ENCODE measurements at places on chromosomes 4 and X.

GRCh38 chr4:144489831-144490230 lies 156.1 kb upstream of the HHIP start:
- DNase-seq = no peak
- no peaks in the 10 kb centered on the region for H3K36me3 ChIP-seq
- H3K27ac ChIP-seq = no peak overlapping the region
- H3K4me3 ChIP-seq = no peak overlapping the region

DNA sequence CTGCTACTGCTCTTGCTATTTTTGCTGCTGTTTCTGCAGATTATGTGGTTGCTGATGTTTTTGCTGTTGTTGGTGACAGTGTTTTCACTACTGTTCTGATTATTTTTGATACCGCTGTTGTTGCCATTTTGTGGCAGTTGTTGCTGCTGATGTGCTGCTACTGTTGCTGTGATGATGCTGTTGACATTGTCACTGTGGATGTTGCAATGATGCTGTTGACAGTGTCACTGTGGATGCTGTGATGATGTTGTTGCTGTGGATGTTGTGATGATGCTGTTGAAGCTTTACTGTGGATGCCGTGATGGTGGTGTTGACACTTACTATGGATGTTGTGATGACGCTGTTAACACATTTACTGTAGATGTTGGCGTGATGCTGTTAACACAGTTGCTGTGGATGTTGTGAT lies 180.3 kb downstream of the EVC2 start:
- no peak for DNase-seq
- no peak overlapping the region for H3K4me3 ChIP-seq
- no peaks in the 10 kb centered on the region for H3K36me3 ChIP-seq
- no peaks in the 10 kb centered on the region for H3K27me3 ChIP-seq
- no peak overlapping the region for H3K27ac ChIP-seq

GRCh38 chr4:182835006-182835740 lies 82.0 kb downstream of the DCTD start:
- H3K27me3 ChIP-seq = peaks cover 18% of the 10 kb centered on the region
- H3K4me1 ChIP-seq = peaks cover 2% of the 10 kb centered on the region
- no peak overlapping the region for H3K4me3 ChIP-seq
- no peaks in the 10 kb centered on the region for H3K36me3 ChIP-seq

DNA sequence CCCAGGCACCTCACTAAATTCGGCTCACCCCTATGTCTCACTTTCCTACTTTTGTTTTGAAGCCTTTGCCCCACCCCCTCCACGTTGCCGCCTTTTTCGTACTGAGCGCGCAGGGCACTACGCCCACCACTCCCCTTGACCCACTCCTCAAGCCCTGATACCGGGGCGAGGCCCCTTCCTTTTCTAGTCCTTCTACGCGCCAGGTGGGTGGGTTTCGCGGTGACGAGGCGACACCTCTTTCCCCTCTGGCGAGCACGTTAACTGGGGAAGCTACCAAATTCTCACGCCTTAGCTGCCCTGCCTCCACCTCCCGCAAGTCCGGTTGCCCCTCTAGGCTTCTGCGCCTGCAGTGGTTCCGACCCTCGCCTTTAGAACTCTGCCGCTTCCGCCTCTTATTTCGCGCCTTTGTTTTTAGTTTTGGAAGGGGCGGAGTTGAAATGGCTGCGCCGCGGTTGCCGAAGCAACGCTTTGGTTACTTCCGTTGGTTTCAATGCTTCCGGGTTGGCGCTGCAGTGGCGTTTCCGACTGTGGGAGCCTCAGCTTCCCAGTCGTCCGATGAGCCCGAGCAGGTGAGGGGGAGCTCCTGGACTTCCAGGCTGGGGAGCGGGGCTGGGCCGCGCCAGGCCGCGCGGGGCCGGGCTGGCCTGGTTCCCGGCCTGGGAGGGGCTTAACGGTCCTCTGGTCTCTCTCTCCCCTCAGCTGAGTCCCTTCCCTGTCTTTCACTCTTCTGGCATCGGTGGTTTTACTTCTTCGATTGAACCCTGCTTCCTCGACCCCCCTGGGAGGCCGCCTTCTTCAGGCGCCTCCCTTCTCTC lies at the start of gene SLC25A14:
SLC25A14 (plus strand) TSS at position 512 of the 815 bp plus-strand sequence. CDS start 360 bp downstream, outside the sequence.
- DNase-seq = peak; percentile 70
- H3K4me1 ChIP-seq = peaks cover 18% of the 10 kb centered on the region
- peak within 1 kb of the TSS; percentile 94 for H3K4me3 ChIP-seq
- no peaks in the 10 kb centered on the region for H3K27me3 ChIP-seq
- H3K36me3 ChIP-seq = no peaks in the 10 kb centered on the region

GRCh38 chr4:146098397-146098796 lies 77.1 kb upstream of the LSM6 start:
- H3K27me3 ChIP-seq = peaks cover 8% of the 10 kb centered on the region
- DNase-seq = no peak
- no peaks in the 10 kb centered on the region for H3K36me3 ChIP-seq
- H3K4me3 ChIP-seq = no peak overlapping the region

- H3K36me3 ChIP-seq = no peaks in the 10 kb centered on the region
- no peaks in the 10 kb centered on the region for H3K4me1 ChIP-seq
- no peak for DNase-seq
- peaks cover 12% of the 10 kb centered on the region for H3K27me3 ChIP-seq
These were observed 21.0 kb upstream of the EFNB1 start for GRCh38 chrX:68807818-68808217.

DNA sequence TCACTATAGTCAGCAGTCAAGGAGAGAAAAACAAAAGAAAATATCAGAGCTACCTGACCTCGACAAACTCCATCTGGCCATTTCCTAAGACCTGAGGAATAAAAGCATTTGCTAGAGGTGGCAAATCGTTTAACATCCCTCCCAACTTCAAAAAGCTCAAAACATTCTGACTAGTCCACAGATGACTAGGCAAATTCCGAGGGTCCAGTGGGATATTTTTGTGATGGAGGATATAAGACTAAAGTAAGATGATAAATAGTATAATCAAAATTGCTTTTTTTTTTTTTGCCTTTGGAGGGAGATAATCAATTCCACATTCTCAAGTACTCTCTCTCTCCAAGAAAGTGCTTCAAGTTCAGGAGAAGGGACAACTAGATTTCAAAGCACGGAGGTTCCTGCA lies 119.1 kb upstream of the ETNPPL start:
- DNase-seq = no peak
- no peak overlapping the region for H3K4me3 ChIP-seq
- H3K27ac ChIP-seq = no peak overlapping the region
- H3K27me3 ChIP-seq = no peaks in the 10 kb centered on the region
- H3K36me3 ChIP-seq = no peaks in the 10 kb centered on the region

GRCh38 chrX:134679644-134680043 lies 21.4 kb upstream of the PLAC1 start:
- no peaks in the 10 kb centered on the region for H3K27me3 ChIP-seq
- no peak for DNase-seq
- no peak overlapping the region for H3K4me3 ChIP-seq
- no peak overlapping the region for H3K27ac ChIP-seq

GRCh38 chr4:122625156-122625555 lies 4.3 kb upstream of the IL21 start:
- peaks cover 3% of the 10 kb centered on the region for H3K27me3 ChIP-seq
- no peak overlapping the region for H3K27ac ChIP-seq
- H3K4me1 ChIP-seq = peaks cover 12% of the 10 kb centered on the region
- no peaks in the 10 kb centered on the region for H3K36me3 ChIP-seq
- H3K4me3 ChIP-seq = no peak overlapping the region

GRCh38 chr4:123353656-123354055 lies 42.9 kb upstream of the SPRY1 start:
- H3K36me3 ChIP-seq = no peaks in the 10 kb centered on the region
- peaks cover 12% of the 10 kb centered on the region for H3K27me3 ChIP-seq
- DNase-seq = no peak

- H3K36me3 ChIP-seq = peaks cover 45% of the 10 kb centered on the region
- peak overlapping the region; percentile 95 for H3K27ac ChIP-seq
- DNase-seq = no peak
- no peaks in the 10 kb centered on the region for H3K27me3 ChIP-seq
- peaks cover 49% of the 10 kb centered on the region for H3K4me1 ChIP-seq
These were observed 1.4 kb downstream of the CXCR3 start for GRCh38 chrX:71616672-71617529.

DNA sequence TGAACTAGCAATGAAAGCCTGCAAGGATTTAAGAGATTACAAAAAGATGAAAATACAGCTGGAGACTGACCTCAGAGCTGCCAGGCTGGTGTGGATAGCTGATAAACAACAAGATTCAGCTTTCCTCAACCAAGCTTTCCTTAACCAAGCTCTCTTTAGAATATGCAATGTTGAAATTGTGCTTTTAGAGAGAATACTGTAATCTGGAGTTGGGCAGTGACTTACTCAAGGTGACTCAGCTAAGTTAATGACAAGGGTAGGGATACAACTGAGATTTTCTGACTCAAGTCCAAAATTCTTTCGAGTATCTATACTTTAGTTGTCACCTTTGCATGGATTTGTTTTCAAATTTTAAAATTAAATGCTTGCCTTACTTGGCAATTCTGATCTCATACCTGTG lies 98.0 kb downstream of the AMMECR1 start:
- H3K36me3 ChIP-seq = peaks cover 4% of the 10 kb centered on the region
- peaks cover 8% of the 10 kb centered on the region for H3K4me1 ChIP-seq
- no peaks in the 10 kb centered on the region for H3K27me3 ChIP-seq
- no peak for DNase-seq
- no peak overlapping the region for H3K4me3 ChIP-seq
- no peak overlapping the region for H3K27ac ChIP-seq

- H3K4me3 ChIP-seq = no peak overlapping the region
- no peaks in the 10 kb centered on the region for H3K27me3 ChIP-seq
- no peak overlapping the region for H3K27ac ChIP-seq
- H3K4me1 ChIP-seq = no peaks in the 10 kb centered on the region
- no peak for DNase-seq
These were observed 890.4 kb downstream of the SH3BGRL start for GRCh38 chrX:82092307-82092706.

DNA sequence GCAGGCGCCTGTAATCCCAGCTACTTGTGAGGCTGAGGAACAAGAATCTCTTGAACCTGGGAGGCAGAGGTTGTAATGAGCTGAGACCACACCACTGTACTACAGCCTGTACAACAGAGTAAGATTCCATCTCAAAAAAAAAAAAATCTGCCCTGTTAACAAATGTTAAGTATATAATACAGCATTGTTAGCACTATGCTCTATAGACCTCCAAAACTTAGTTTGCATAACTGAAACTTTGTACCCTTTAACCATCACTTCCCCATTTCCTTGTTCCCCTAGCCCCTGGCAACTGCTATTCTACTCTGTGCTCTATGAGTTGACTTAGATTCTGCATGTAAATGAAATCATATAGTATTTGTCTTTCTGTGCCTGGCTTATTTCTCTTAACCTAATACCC lies 76.7 kb downstream of the TAB3 start:
- H3K4me3 ChIP-seq = no peak overlapping the region
- no peak for DNase-seq
- H3K27ac ChIP-seq = no peak overlapping the region
- no peaks in the 10 kb centered on the region for H3K4me1 ChIP-seq
- H3K27me3 ChIP-seq = no peaks in the 10 kb centered on the region

DNA sequence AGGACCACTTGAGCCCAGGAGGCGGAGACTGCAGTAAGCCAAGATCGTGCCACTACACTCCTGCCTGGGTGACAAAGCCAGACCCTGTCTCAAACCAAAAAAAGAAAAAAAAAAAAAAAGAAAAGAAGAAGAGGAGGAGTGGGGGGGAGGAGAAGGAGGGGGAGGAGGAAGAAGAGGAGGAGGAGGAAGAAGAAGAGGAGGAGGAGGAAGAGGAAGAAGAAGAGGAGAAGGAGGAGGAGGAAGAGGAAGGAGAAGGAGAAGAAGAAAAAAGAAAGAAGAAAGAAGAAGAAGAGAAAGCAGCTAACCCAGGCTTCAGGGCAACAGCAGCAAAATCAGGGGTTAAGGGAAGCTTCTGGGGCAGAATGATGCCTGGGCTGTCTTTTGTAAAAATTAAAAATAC lies 27.5 kb downstream of the VMA21 start:
- DNase-seq = no peak
- H3K36me3 ChIP-seq = no peaks in the 10 kb centered on the region
- no peaks in the 10 kb centered on the region for H3K4me1 ChIP-seq
- no peak overlapping the region for H3K4me3 ChIP-seq

- peaks cover 3% of the 10 kb centered on the region for H3K27me3 ChIP-seq
- H3K4me1 ChIP-seq = peaks cover 7% of the 10 kb centered on the region
- no peak for DNase-seq
- no peak overlapping the region for H3K4me3 ChIP-seq
These were observed 12.0 kb downstream of the WFS1 start for GRCh38 chr4:6281436-6282313.

- H3K4me1 ChIP-seq = no peaks in the 10 kb centered on the region
- DNase-seq = no peak
- no peaks in the 10 kb centered on the region for H3K36me3 ChIP-seq
- no peaks in the 10 kb centered on the region for H3K27me3 ChIP-seq
These were observed 940.6 kb downstream of the PCDH19 start for GRCh38 chrX:99469439-99469838.

- H3K4me3 ChIP-seq = no peak overlapping the region
- no peaks in the 10 kb centered on the region for H3K36me3 ChIP-seq
- H3K27ac ChIP-seq = no peak overlapping the region
These were observed 356.2 kb downstream of the GRIA2 start for GRCh38 chr4:157576671-157577217.

DNA sequence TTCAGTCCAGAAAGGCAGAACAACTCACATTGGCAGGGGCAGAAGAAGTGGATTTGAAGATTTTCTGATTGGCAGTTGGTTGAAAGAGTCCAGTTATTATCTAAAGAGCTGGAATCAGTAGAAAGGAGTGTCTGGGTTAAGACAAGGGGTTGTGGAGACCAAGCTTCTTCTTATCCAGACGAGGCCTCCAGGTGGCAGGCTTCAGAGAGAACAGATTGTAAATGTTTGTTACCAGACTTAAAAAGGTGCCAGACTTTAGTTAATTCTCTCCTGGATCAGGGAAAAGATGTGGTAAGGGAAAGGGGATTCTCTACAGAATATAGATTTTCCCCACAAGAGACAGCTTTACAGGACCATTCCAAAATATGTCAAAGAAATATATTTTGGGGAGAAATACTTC lies 36.7 kb upstream of the TLR3 start:
- no peak for DNase-seq
- no peak overlapping the region for H3K4me3 ChIP-seq
- peaks cover 8% of the 10 kb centered on the region for H3K27me3 ChIP-seq
- no peaks in the 10 kb centered on the region for H3K36me3 ChIP-seq

- H3K4me3 ChIP-seq = no peak overlapping the region
- H3K27me3 ChIP-seq = no peaks in the 10 kb centered on the region
- DNase-seq = no peak
- no peaks in the 10 kb centered on the region for H3K4me1 ChIP-seq
- no peaks in the 10 kb centered on the region for H3K36me3 ChIP-seq
These were observed 121.9 kb downstream of the RRAGB start for GRCh38 chrX:55839485-55839884.

GRCh38 chr4:156946516-156947424 lies 24.8 kb downstream of the PDGFC start:
- no peak overlapping the region for H3K27ac ChIP-seq
- no peaks in the 10 kb centered on the region for H3K36me3 ChIP-seq
- no peaks in the 10 kb centered on the region for H3K4me1 ChIP-seq
- H3K27me3 ChIP-seq = no peaks in the 10 kb centered on the region

- H3K36me3 ChIP-seq = no peaks in the 10 kb centered on the region
- no peaks in the 10 kb centered on the region for H3K27me3 ChIP-seq
- H3K27ac ChIP-seq = no peak overlapping the region
- no peaks in the 10 kb centered on the region for H3K4me1 ChIP-seq
These were observed 207.3 kb downstream of the GABRB1 start for GRCh38 chr4:47238667-47239066.

Measured in activated T-helper 2 cell treated with anti-CD3 and anti-CD28 coated beads, Interferon-gamma antibody, Interleukin-2, Interleukin-4, amounts not matched to agents 10 μg/mL and 5 μg/mL and 100 μg/mL, durations not matched to agents 14 hours and 24 hours and 36 hours (primary cell).